ENCODE measurements at places on chromosomes 12 and 14.
A peak's percentile ranks its signal among the peaks of the same experiment; 100 is the strongest.

DNA sequence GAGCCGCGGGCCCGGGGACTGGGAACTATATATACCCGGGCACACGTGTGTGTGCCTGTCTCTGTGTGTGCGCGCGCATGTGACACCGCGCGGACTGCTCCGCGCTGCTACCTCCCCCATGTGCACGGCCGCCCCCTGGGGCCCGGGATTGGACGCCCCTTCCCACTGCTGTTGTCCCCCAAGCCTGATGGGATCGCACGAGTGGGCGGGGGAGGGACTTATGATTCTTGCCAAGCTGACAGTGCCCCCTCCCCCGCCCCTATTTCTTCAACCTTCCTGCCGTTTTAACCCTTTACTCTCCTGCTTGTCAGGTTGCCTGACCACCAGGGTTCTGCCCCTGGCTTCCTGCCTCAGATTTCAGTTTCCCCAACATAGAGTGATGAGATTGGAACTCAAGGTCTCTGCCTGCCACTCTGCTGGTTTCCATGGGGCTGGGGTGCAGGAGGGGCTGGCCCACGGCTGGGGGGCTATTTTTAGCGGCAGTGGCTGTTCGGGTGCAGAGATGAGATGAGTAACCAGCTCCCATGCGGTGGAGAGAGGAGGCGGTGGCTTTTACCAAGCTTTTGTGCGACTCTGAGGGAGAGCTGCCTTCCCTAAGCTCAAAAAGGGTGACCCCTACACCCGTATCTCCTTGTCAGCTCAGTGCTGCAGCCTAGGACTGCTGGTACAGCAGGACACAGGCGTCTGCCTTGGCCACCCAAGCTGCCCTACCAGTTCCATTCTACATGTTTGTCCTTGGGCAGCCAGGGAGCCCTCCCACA is at the start of gene DDN:
DDN (minus strand) TSS at position 5 of the 761 bp plus-strand sequence. CDS start 88 bp downstream, outside the sequence.
- peak; percentile 70 for DNase-seq

GRCh38 chr12:132587781-132588180 is 22.6 kb downstream of the LRCOL1 start:
- no peak for DNase-seq

DNA sequence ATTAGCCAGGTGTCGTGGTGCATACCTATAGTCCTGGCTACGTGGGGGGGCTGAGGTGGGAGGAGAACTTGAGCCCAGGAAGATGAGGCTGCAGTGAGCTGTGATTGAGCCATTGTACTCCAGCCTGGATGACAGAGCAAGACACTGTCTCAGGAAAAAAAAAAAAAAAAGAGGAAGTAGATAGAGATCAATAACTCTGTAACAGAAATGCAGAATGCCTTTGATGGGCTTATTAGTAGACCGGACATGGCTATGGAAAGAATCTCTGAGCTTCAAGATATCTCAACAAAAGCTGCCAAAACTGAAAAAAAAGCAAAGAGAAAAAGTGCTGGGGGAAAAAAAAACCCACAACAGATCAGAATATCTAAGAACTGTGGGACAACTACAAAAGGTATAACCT is 37.5 kb downstream of the GPR68 start:
- DNase-seq: no peak

DNA sequence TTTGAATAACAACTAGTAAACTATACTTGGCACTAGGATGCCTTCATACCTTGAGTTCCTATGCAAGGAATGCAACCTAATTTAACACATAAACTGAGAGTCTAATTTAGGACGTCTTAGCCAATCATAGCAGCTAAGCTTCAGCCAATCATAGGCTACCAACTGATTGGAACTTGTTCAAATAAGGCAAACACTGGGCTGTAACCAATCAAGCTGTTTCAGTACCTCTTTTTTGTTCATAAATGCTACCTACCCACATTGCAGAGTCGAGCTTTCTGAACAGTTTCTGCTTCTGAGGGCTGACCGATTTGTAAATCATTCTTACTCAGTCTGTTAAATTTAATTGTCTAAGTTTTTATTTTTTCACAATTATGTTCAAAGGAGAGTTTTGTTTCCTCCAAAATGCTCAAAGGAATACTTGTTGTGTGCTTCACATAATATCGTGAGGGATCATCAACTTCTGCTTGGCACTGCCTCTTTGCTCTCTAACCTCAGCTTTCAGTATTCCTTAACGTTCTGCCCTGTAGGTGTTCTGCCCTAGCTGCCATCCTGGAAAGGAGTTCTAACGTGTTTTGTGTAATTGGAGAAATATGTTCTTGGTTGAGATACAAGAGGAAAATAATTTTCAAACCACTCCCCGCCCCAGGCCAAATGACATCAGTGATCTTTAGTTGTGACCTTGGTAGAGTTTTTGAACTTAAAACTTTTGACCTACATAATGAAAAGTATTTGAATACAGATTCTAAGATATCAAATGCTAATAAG is 380.4 kb upstream of the MIS18BP1 start:
- DNase-seq: no peak

GRCh38 chr12:58066296-58066695 is 124.9 kb downstream of the ATP23 start:
- no peak for DNase-seq

- no peak for DNase-seq
Measured at GRCh38 chr12:2287151-2287550, 234.4 kb downstream of the CACNA1C start.

- no peak for DNase-seq
Measured at GRCh38 chr12:96249196-96250118, 55.3 kb downstream of the ELK3 start.

DNA sequence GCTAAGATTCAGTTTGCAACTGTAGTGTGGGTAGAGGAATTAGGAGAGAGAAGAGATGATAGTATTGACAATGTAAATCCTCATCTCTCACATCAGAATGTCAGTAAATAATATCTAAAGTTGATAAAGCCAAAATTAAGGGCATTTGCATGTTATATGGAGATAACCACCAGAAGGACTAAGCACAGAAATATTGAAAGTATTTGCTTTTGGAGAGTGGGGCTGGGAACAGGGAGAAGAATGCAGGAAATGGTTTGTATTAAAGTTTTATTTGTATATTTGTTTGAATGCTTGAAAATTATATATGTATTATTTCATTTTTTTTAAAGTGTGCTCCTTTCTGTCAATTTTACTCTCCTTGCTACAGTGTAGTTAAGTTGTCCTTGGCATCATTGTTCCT is 491.4 kb downstream of the APAF1 start:
- DNase-seq: no peak
